Fibroblast of the aortic adventitia (primary cell): ENCODE measurements at places on chromosomes 6 and 20. TPM values are rescaled to one million over a fixed set of nuclear protein-coding genes. Genes with fewer than 3 reads are reported as not detected.

DNA sequence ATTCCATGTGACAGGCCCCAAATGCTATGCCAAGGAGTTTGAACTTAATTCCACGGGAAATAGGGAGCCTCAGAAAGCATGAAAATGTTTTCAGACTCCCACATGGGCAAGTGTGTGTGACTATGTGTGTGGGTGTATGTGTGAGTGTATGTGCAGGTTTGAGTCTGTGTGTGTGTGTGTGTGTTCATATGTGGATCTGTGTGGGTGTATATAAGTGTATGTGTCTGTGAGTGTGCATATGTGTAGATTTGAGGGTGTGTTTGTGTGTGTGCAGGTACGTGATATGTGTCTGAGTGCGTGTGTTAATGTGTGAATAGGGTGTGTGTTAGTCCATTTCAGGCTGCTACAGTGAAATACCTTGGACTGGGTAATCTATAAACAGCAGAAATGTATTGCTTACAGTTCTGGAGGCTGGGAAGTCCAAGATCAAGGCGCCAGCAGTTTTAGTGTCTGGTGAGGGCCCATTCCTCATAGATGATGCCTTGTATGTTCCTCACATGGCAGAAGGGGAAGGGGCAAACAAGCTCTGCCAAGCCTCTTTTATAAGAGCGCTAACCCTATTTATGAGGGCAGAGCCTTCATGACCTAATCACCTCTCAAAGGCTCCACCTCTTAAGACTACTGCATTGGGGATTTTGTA lies 181.1 kb upstream of the TAB2 start:
- no peak for DNase-seq

GRCh38 chr20:22966787-22967464 lies 68.2 kb upstream of the SSTR4 start:
- DNase-seq: no peak

Gene SLC52A3
- total RNA-seq: not detected in 2 replicates

Gene SYS1
- total RNA-seq: 27.9 and 29.4 TPM in 2 replicates

DNA sequence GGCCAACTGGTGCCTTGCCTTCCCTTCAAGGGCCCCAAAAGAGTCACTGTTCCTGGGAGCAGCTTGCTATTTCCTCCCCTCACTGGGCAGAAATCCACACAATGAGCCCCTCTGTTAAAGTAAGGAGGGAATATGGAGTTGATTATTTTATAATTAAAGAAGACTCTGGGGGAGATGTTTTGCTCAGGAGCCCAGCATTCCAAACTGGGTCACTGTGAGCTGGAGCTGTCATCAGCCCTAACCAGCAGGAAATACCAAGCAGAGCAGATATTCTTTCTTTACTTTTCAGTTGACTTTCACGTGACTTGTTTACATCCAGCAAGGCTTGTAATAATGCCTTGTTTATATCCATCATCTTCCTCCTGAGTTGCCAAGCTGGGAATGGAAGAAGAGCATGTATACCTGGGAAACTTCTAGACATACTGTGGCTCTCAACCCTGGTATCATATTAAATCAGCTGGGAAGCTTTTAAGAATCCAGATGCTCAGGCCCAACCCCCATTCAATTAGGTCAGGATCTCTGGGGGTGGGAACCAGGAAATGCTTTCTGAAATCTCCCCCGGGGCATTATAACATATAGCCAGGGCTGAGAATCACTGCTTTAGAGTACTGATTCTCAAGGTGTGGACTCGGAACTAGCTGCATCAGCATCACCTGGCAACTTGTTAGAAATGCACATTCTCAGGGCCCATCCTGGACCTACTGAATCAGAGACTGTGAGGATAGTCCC lies 175.6 kb upstream of the MYLIP start:
- DNase-seq: no peak
